ENCODE measurements at places on chromosomes 4 and X.

GRCh38 chr4:153514688-153515426, 48.7 kb downstream of the TMEM131L start:
- DNase-seq, result no peak

GRCh38 chrX:44314259-44314734, 29.2 kb downstream of the EFHC2 start:
- no peak for DNase-seq

GRCh38 chrX:12975670-12975965, 708 bp downstream of the TMSB4X start:
- DNase-seq, result no peak

DNA sequence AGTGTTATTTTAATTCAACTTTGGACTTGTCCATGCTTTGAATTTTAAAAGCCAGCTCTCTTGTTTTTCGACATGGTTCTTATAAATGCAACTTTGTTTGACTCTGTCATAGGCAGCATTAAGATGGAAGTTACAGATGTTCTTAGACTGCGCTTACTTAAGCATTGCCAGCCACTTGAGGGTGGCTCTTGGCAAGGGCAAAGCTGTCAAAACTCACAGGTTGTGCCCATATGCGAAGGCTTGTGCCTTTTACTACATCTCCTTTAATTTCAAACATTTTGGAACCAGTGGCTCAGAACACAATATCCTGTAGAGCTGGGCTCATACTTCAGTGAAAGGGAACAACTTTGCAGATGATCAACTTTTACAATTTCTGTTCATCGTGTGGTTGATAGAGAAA, 135.5 kb downstream of the TRAM1L1 start:
- no peak for DNase-seq

GRCh38 chr4:1215141-1216075, 33.5 kb downstream of the CTBP1 start:
- DNase-seq, result no peak

DNA sequence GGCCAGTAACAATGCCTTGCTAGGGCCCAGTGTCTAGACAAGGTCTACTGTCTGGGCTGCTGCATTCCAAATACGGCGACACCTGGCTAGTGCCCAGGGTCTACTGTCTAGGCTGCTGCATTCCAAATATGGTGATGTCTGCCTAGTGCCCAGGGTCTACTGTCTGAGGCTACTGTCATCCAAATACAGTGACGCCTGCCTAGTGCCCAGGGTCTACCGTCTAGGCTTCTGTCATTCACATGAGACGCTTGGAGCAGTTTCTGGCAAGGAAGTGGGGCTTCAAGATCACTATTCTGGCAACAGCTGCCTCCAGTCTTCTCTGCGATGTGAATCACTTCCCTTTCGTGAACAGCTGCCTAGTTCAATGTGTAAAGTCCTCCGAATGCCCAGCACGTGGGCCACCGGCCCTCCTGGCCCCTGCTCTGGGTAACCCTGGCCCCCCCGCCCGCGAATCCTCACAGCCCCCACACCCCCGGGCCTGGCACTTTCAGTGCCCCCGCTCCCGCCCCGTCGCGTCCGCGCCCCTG, 12.7 kb downstream of the ACOX3 start:
- DNase-seq, result no peak

DNA sequence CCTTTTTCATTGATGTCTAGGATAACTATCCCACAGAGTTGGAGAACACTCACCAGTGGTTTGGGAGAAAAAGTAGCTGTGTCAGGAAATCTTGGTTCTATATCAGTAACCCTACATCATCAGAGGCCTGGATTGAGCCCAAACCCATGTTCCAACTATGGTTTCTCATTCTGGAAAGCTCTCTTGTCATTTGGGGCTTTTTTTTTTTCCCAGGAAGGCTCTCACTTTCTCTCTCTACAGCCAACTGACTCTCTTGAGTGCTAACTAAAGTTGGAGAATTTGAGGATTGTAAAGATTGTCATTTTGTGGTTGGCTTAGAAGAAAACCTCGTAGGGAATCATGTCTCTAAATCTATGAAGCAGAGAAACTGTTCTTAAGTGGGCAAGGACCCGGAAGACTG, 228.2 kb upstream of the DIPK2B start:
- no peak for DNase-seq

DNA sequence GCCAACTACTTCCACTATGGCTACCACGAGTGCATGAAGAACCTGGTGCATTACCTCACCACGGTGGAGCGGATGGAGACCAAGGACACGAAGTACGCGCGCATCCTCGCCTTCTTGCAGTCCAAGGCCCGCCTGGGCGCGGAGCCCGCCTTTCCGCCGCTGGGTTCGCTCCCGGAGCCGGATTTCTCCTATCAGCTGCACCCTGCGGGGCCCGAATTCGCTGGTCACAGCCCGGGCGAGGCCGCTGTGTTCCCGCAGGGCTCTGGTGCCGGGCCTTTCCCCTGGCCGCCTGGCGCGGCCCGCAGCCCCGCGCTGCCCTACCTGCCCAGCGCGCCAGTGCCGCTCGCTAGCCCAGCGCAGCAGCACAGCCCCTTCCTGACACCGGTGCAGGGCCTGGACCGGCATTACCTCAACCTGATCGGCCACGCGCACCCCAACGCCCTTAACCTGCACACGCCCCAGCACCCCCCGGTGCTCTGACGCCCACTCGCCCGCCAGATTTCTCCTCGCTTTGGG, 2.1 kb downstream of the HELT start:
- no peak for DNase-seq

DNA sequence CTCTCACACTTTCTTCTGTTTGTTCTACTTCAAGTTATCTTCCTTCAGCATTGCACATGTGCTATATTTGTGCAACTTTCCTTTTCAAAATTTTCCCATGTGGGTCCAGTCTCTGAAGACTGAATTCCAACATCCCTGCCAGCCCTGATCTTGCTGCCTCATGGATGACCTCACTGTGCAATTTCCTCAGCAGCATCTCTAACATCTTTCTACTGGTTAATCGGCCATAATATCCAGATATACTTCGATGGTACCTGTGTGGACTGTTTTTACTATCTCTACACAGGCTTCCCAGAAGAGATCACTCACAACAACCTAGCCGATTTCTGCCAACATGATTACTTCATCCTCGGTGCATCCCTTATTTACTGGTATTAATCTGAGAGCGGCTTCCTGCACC, 41.5 kb downstream of the GPM6A start:
- no peak for DNase-seq

DNA sequence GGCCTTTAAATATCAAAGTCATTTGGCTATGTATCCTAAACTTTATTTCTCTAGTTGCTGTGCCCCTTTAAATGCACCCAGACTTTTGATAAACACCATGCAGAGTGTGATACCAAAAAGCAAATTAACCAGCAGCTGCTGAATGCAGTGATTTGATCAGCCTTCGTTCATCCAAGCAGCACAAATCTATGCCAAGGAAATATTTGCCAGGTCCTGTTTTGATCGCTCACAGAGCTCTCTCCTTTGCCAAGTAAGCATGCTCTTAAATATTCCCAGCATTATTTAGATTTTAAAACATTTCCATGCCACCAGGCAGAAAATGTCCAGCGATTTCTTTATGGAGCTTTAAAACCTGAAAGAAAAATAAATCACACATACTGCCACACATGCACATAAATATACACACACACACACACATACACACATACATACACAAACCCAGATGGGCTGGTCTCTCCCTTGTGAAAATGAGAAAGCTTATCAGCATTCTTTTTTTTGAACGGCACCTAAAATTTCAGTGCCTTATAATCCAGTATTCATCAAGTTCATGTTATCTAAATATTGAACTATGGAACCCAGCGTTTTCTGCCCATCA, 35.7 kb downstream of the BTC start:
- no peak for DNase-seq

DNA sequence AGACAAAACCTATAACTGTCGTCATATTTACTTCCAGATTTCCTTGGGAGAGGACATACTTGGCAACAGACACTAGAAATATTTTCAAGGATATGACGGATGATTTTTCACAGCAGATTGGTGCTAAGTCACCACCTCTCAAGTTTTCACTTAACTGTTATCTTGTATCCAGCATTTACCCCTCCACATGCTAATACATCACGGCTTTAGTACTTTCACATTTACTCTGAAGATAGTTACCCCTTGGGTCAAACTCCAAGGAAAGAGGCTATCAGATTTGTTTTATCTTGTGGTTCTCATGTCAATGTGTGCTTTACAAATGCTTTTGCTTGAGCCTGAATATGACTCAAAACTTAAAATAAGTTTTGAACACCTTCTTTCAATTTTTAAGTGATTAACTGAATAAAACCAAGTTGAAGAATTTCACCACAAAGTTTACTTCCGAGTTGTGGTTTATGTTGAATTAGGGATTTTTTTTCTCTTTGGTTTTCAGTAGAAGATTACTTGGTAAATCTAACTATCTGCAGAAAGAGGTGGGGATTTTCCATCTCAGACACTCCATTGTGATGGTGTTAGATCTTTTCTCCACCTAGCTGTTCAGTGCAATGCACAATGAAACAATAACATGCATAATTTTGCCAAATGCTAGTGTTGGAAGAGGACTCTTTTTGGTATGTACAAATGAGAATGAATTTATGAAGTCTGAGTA, 75.4 kb upstream of the FAT1 start:
- peak; percentile 68 for DNase-seq

GRCh38 chr4:165540206-165540830, 161.5 kb downstream of the CPE start:
- no peak for DNase-seq

GRCh38 chrX:125203737-125204578, 115.7 kb upstream of the TEX13C start:
- peak; percentile 53 for DNase-seq

GRCh38 chr4:48073567-48074103, 57.1 kb downstream of the NIPAL1 start:
- no peak for DNase-seq

DNA sequence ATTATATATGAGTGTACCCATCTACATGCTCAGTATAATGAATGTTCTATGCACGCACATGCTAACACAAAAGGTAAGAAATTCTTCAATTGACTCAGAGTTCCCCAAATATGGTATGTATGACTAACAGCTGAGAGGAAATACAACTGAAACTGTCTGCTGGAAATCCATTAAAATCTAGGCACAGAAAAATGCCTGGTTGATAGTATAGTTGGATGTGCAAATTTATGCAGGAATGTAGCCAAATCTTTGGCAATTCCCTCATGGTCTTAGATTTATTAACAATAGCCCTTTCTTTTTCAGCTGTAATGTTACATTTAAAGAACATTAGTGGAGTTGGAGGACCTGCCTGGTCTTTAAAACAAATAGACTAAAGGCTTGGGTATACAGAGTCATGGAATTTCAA, 5.5 kb downstream of the CAMK2D start:
- no peak for DNase-seq

- no peak for DNase-seq
Measured at GRCh38 chr4:102823897-102824296, 3.5 kb downstream of the UBE2D3 start.

GRCh38 chr4:18111081-18111480, 89.5 kb upstream of the LCORL start:
- no peak for DNase-seq

GRCh38 chr4:177313263-177313662, 3.6 kb downstream of the NEIL3 start:
- no peak for DNase-seq

- DNase-seq, result no peak
Measured at GRCh38 chr4:74304095-74304625, 4.1 kb upstream of the EPGN start.

DNA sequence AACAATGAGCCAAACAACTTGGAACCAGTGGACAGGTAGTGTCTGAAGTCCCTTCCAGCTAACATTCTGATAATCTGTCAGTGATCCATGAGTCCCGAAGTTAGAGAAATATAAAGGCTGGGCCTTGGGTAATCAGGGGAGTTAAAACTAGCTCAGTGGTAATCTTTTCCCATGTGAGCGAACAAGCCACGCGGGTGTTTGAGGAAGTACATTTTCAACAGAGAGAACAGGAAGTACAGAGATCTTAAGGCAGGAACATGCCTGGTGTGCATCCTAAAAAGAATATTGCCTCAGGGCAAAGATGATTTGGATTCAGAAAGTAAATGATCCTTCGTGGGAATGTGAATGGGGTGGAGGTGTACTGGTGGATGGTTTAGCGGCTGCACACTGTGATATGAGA, 42.9 kb downstream of the FNIP2 start:
- no peak for DNase-seq

- no peak for DNase-seq
Measured at GRCh38 chrX:121365572-121366161, 318.3 kb downstream of the GLUD2 start.
